ENCODE measurements at places on chromosomes 4 and X.

- DNase-seq = no peak
These were observed 101.8 kb downstream of the SH3KBP1 start for GRCh38 chrX:19785647-19786046.

GRCh38 chr4:78166622-78167021 lies 109.5 kb downstream of the FRAS1 start:
- no peak for DNase-seq

- no peak for DNase-seq
These were observed 23.0 kb downstream of the EPGN start for GRCh38 chr4:74331252-74331651.

DNA sequence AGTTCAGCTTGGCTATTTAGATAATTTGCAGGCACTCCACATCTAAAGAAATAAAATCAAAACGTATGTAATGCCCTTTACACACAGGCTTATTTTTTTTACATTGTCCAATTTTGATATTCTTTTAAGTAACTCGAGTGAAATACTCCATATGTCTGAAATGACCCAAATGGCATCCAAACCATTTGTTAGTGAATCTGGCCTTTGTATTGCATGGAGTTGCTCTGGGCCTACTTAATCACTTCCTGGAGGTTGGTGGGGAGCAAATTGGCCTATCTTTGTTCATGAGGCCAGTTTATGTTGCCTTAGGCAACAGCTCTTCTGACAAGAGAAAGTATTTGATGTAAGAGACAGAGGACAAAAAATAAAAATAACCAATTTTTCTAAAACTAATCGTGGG lies 47.6 kb upstream of the TMEM131L start:
- DNase-seq = no peak

DNA sequence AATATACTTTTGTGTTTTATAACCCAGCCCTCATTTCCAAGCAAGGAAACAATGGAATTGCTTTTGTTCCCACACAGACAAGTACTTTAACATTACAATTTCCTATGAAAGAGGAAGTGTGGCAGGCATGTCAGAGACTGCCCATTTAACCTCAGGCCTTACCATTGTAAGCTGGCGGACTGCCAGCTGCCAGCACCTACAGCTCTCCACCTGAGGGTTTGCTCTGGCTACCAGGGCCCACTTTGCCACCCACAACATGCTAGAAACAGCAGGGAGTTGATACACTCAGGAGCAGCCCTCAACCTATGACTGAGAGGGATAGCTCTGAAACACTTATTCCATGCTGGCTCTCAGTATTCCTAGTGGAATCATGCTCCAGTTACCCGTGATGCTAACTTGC lies 152.3 kb upstream of the PRDX4 start:
- DNase-seq = no peak

- DNase-seq = no peak
These were observed 28.7 kb downstream of the STIM2 start for GRCh38 chr4:26889356-26889755.

GRCh38 chr4:33162122-33162521 lies 2442.0 kb downstream of the PCDH7 start:
- no peak for DNase-seq

GRCh38 chrX:103170216-103170615 lies 44.7 kb upstream of the BEX4 start:
- DNase-seq = no peak

- DNase-seq = no peak
These were observed 12.2 kb upstream of the MCF2 start for GRCh38 chrX:139720136-139720535.

- DNase-seq = no peak
These were observed 113.5 kb upstream of the TTC29 start for GRCh38 chr4:147059064-147059731.

GRCh38 chr4:72629540-72629939 lies 60.5 kb upstream of the ADAMTS3 start:
- DNase-seq = no peak

- DNase-seq = no peak
These were observed 128.7 kb upstream of the GALNT7 start for GRCh38 chr4:173039617-173040577.

Measured in activated T-helper 2 cell treated with anti-CD3 and anti-CD28 coated beads, Interferon-gamma antibody, Interleukin-2, Interleukin-4, amounts not matched to agents 10 μg/mL and 5 μg/mL and 100 μg/mL, durations not matched to agents 14 hours and 24 hours and 36 hours (primary cell).